ENCODE measurements at places on chromosomes 2 and 18.

GRCh38 chr2:3349211-3349693, 28.4 kb downstream of the EIPR1 start:
- DNase-seq = no peak

DNA sequence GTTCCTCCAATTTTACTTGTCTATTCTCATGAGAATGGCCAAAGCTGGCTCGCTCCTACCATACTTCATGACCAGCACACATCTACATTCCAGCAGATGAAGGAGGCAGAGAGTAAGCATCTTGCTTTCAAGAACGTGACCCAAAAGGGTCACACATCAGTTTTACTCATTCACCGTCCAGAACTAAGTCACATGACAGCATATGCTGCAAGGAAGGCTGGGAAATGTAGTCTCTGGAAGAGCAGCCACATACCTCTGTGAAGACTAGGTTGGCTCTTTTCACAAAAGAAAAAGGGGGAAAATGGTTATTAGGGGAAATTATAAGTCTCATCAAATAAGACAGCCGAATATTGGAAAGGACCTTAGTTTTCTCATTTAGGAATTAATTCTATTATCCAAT, 835.3 kb downstream of the EPHA4 start:
- no peak for DNase-seq

GRCh38 chr18:48810805-48811204, 140.0 kb downstream of the SMAD7 start:
- no peak for DNase-seq

DNA sequence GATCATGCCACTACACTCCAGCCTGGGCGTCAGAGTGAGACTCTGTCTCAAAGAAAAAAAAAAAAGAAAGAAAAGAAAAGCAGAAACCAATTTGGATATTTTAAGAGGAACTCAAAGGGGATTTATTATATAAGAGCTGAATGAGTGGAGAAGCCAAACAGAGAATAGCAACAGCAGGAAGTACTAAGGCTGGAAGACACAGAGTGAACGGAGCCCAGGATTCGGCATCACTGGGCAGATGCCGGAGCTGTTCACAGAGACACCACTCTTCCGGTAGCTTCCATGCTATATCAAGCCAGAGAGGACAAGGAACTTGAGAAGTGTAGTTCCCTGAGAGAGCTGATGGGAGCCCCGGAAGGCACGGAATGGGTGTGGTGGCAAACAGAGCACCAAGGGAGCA, 47.0 kb upstream of the CABLES1 start:
- DNase-seq = no peak

DNA sequence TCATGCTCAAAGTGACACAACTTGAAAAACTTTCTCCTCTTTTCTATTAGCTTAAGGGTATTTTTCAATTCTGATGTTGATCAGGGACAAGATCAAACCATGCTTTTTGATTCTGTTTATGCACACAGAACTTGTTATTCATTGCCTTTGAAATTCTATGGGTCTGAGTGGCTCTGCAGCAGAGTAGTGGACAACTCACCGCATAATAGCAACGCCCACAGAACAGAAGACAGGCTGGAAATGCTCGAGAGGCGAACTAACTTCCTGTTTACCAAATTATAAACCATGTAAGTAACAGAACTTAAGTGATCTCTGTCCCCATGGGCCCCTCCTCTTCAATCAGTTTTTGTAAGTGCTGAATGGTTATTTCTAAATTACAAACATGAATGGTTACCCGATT, 131.2 kb downstream of the CBLN2 start:
- no peak for DNase-seq

GRCh38 chr18:3060667-3061580, 48.0 kb upstream of the LPIN2 start:
- DNase-seq = no peak

- no peak for DNase-seq
Observed at GRCh38 chr2:236718207-236718992, 148.8 kb downstream of the ACKR3 start.

GRCh38 chr2:104878863-104879512, 25.1 kb downstream of the POU3F3 start:
- DNase-seq = no peak

- no peak for DNase-seq
Observed at GRCh38 chr2:100188326-100188725, 45.9 kb upstream of the AFF3 start.

- no peak for DNase-seq
Observed at GRCh38 chr2:217952409-217952808, 50.4 kb downstream of the TNS1 start.

DNA sequence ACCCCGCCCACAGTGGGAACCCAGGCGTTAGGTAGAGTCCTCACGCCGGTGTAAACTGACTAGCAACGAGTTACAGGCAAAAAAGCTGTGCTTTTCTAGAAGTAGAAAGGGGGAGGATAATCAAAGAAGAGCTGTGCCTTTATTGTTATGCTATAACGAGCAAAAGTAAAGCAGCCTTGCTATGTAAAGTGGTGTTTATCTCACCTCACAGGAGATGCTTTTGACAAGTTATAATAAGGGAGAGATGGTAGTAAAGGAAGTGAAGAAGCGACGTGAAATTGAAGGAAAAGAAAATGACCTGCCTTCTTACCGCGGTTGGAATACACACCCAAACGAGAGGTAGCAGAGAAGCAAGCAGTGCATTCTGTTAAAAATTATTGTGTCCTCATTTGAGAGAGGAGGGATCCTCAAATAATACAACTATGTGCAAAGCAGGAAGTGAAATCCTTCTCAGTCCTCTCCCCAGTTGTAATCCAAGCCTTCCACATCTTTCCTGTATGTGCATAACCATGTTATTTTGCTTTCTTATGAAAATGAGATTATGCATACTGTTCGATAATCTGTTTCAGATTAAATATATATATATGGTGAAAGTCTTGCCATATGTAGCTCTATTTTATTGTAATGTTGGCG, 962 bp downstream of the TANK start:
- DNase-seq = no peak

DNA sequence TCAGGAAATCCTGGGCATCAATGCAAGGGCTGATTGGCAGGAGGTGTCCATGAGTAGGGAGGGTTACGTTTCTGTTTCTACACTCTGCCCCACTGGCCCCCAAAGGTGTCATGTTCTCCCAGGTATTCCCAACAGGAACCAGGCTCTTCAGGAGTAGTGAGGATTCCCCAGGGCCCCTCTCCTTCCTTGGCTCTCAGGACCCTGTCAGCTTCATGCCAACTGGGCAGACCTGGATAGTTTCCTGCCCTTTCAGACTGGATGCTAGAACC, 480.6 kb upstream of the HS6ST1 start:
- DNase-seq = no peak

DNA sequence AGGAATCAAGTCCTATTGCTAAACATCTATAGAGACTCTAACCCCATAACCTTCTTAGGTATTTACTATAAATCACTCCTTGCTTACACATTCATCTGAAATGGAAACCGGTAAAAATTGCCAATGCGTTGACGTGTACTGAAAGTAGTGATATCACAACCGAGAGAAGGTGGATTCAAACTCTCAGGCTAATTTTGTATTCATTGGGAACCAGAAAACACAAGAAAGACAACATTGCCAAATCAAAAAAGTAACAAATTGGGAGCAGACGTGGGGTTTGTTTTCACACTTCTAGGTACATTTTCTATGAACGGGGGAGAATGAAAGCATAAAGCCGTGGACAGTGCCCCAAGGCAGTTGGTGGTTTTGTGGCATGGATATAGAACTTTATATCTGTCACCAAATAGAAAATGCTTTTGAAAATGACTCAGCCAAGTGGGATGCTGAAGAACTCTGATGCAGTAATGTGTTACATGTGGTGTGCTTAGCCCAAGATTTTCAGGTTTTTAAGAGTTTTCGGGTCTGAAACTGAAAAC, 155.1 kb upstream of the RASGRP3 start:
- no peak for DNase-seq

GRCh38 chr18:6509417-6509816, 94.7 kb upstream of the L3MBTL4 start:
- no peak for DNase-seq

GRCh38 chr2:127940641-127941040, 54.9 kb upstream of the AMMECR1L start:
- no peak for DNase-seq

DNA sequence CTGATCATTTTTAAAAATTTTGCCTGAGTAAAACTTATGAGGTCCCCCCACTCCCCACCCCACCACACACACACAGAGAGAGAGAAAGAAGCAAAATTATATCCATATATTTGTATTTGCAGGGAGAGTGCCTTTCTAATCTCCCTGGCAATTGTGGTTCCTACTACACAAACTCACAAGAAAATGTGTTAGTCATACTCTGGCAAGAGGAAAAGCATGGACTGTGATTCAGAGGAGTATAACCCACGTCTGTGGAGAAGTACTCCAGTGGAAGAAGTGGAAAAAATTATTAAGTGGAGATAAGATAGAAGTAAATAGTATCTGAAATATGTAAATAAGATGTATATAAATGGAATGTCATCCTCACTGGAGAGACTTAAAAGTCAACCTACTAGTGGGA, 114.0 kb downstream of the DSEL start:
- no peak for DNase-seq

GRCh38 chr18:24094561-24094960, 44.3 kb upstream of the CABYR start:
- no peak for DNase-seq

- no peak for DNase-seq
Observed at GRCh38 chr18:4241090-4241617, 214.0 kb downstream of the DLGAP1 start.

GRCh38 chr2:30768708-30769480, 38.4 kb downstream of the CAPN13 start:
- DNase-seq = no peak

DNA sequence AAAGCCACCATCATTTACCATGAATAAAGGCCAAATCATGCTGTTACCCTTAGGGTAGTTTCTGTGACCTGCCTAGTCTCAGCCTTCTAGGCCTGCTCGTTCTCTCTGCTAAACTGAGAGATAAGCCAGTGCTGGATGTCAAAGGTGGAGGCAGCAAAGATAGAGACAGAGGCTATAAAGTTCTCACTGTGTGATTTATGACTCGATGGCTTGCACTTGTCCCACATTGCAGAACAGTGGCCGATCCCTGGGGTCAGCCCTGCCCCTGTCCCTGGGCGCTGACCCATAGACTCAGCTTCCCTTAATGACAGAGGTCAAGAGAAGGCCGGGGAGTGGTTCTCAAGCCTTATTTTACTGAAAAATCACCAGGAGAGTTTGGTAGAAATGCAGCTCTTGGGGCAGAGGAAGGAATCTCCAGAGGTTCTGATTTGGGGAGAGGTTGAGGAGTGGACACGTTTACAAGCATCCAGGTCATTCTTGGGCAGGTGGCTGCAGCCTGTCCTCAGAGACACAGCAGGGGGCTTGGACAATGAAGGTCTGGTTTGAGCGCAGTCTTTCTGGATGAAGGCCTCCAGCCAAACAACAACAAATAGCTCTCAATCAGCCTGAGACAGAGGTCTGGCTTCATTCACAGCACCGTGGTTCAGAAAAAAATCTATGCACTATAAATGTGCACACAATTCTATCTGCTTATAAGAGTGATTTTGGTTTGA, 143.5 kb downstream of the ACKR3 start:
- no peak for DNase-seq

DNA sequence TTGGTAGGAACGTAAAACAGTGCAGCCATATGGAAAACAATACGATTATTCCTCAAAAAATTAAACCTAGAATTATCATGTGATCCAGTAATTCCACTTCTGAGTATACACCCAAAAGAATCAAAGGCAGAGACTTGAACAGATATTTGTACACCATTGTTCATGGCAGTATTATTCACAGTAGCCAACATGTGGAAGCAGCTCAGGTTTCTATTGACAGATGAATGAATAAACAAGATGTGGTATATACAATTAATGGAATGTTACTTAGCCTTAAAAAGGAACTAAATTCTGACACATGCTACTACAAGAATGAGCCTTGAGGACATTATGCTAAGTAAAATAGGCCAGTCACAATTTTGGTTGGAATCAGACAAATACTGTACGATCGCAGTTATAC, 14.2 kb upstream of the RTTN start:
- DNase-seq = no peak

- no peak for DNase-seq
Observed at GRCh38 chr2:189492451-189492850, 51.2 kb downstream of the WDR75 start.

- no peak for DNase-seq
Observed at GRCh38 chr18:15198116-15198389, 450.1 kb downstream of the ANKRD30B start.

All from stimulated activated CD4-positive, alpha-beta T cell treated with anti-CD3 and anti-CD28 coated beads, Interleukin-15, amount 100 ng/mL, for 1 hour (primary cell).